Hindlimb muscle (tissue), 1 donor: ENCODE measurements at places on chromosomes 12 and 14.

- DNase-seq, result no peak
These were observed 14.9 kb downstream of the VRK1 start for GRCh38 chr14:96811985-96812667.

DNA sequence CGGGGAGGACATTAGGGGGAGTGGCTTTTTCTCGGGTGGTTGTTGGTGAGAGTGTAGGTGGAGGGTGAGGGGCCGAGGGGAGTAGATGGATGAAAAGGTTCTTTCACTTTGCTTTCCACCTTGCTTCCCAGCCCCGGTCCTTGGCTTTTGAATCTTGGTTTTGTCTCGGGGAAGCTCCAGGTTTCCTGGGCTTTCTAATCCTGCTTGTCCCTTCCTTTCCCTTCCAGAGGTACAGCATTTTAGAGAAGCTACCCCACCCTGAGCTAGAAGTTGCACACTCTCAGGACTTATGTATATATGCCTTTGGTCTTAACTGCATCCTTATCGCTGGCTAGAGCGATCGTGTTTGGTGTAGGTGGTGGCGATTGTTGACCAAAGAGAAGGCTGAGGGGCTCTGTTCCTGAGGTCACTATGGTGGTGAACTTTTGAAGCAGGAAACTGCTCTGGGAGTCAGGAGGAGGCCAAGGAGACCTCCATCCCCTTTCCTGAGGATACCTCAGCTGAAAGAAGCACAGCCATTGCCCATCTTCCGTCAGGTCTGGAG, 862 bp downstream of the PIP4K2C start:
- DNase-seq, result no peak

GRCh38 chr14:33589334-33589733, 361.5 kb downstream of the EGLN3 start:
- DNase-seq, result no peak

- no peak for DNase-seq
These were observed 45.9 kb downstream of the DIP2B start for GRCh38 chr12:50550530-50551223.
